ENCODE measurements at places on chromosomes 6 and 20.

DNA sequence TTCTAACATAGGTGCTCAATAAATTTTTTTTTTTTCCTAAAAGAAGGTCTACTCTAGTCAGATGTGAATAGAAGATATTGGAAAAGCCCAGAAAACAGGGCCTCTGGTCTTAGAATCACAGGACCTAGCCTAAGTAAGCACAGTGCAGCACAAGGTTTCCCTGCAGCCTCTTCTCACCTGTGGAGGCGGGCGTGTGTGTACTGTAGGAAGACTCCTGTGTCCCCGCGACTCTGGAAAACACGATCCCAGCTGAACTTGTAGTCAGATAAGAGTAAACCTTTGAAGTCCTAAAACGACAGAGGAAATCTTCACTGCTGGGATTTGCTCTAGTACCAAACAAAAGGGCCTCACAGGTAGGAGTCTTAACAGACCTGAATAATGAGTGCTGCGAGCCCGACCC is 45.7 kb downstream of the SLC35A1 start:
- DNase-seq: no peak

DNA sequence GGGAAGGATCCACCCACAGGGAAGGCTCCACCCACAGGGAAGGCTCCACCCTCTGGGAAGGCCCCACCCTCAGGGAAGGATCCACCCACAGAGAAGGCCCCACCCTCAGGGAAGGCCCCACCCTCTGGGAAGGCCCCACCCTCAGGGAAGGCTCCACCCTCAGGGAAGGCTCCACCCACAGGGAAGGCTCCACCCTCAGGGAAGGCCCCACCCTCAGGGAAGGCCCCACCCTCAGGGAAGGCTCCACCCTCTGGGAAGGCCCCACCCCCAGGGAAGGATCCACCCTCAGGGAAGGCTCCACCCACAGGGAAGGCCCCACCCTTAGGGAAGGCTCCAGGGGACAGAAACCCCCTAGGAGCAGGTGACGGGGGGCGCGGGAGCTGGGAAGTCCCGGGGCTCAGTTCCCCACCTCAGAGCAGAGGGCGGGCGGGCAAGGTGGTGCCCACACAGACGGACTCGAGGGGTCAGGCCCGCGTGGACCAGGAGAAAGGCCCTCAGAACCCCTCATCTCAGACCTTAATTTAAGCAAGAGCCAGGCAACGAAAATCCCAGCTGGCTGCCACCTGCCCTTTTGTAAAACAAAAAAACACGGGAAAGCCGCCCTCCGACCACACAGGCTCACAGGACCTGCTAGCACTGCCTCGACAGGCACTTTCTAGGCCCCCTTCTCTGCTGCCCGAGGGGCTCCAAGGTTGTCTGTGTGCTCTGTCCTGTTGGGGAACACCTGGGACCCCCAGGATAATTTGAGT is 39.7 kb downstream of the KCNQ2 start:
- no peak for DNase-seq

GRCh38 chr6:3333263-3333662 is 74.5 kb downstream of the PSMG4 start:
- DNase-seq: no peak

DNA sequence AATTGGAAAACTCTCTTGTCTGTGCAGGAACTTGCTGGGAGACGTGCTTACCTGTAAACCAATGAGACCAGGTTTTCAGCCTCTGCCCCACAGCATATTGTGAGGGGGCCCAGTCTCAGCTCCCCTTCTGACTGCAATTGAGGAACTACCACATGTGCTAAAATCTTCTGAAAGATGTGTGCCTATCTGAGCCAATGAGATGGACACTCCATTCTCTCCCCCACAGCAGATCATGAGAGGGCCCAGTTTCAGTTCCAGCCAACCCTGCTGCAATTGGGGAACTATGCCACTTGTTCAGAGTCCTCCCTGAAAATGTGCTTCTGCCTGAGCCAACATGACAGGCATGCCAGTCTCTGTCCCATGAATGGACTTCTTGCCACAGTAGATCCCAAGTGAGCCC is 20.9 kb upstream of the PI3 start:
- no peak for DNase-seq

GRCh38 chr20:59920944-59921343 is 12.5 kb downstream of the SYCP2 start:
- DNase-seq: no peak

GRCh38 chr6:104789770-104790190 is 69.9 kb downstream of the HACE1 start:
- no peak for DNase-seq

- DNase-seq: no peak
Observed at GRCh38 chr20:49100972-49101371, 54.9 kb downstream of the CSE1L start.

GRCh38 chr6:31379850-31380249 is 22.9 kb upstream of the HLA-B start:
- no peak for DNase-seq

GRCh38 chr6:37518116-37518515 is 18.4 kb upstream of the CCDC167 start:
- DNase-seq: no peak

GRCh38 chr6:166619912-166620311 is 7.1 kb downstream of the RPS6KA2 start:
- no peak for DNase-seq

- no peak for DNase-seq
Observed at GRCh38 chr20:40575851-40576250, 113.2 kb downstream of the MAFB start.

GRCh38 chr6:144215402-144215931 is 65.2 kb downstream of the STX11 start:
- no peak for DNase-seq

DNA sequence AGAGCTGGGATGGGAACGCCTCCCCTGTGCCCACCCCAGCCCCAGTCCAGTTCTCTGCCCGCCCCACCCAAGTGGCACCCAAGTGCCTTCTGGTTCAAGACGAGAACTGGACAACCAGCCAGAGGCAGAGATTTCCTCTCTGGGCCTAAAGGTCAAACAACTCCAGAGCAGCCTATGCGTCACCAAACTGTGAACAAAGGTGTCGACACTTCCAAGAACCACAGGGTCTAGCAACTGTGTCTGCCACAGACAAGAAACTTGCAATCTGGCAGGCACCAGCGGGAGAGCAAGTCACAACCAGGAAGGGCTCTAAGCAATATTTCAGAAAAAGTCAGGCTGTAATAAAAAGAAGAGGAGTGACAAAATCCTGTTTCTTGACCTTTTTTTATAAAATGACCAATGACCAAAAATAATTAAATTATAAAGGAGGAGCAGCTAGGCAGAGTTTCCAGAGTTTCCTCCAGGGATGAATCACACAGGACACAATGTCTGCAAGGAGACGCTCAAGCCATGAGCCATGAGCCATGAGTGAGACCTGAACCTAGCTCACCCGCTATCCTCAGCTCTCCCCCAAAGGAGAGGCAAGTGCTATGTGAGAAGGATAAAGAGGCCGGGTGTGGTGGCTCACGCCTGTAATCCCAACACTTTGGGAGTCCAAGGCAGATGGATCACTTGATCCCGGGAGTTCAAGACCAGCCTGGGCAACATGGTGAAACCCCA is 11.1 kb downstream of the EDEM2 start:
- no peak for DNase-seq

DNA sequence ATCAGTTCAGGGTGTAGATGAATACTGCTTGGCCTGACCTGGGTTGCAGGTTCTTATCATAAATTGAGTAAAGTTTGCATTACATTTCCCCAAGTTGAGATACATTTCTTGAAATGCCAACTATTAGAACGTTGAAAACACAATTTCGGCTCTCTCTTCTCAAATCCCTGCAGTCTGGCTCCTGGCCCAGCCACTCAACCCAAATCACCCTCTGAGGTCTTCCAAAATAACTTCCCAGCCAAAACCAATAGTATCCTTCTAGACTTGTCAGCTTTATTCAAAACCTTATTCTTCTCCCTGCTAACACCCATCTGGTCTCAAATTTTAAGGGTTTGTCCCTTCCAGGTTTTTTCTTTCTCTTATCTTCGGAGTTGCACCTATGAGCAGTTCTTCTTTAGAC is 263.6 kb downstream of the EYA4 start:
- DNase-seq: no peak

DNA sequence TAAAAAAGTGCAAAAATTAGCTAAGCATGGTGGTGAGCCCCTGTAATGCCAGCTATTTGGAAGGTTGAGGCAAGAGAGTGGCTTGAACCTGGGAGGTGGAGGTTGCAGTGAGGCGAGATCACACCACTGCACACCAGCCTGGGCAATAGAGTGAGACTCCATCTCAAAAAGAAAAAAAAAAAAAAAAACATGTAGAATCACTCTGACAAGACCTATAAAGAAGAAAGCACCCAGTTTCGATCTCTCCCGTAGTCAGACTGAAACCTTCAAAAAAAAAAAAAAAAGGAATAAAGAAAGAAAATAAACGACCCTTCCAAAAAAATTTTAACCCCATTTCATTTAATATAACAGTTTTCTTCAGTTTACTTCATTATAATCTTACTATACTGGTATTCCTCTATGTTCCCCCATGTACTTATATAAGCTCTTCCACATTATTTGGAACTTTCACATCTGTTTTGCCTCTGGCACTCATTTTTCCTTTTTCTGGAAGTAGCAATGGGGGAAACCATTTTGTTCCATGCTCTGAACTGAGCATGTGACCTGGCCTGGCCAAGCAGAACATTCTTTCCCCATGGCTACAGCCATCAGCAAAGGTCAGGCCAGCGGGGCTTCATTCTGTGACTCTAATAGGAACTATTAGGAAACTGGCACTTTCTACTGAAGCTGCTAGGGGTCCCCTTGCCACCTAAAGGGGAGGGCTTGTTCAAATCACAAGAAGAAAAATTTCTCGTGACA is 9.6 kb downstream of the SLC18B1 start:
- DNase-seq: no peak

DNA sequence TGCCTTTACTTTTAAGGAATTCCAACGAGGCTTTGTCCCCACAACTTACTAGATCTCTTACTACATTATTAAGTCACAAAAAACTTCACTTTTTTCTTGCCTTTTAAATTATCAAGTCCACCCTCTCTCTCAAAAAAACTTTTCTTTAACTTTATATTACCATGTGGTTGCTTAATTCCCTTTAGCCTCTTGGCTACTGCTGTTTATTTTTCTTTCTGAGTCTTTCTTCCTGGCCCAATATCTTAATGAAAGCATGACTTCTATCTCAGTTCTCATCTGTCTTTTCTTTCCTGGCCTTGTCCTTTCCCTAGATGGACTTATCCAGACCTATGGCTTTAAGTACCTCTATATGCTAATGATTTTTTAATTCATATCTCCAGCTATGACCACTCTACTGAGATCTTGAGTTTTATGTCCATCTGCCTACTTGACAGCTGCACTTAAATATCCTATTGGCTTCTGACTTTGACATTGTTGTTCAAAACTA is 710.5 kb downstream of the RFPL4B start:
- DNase-seq: no peak

DNA sequence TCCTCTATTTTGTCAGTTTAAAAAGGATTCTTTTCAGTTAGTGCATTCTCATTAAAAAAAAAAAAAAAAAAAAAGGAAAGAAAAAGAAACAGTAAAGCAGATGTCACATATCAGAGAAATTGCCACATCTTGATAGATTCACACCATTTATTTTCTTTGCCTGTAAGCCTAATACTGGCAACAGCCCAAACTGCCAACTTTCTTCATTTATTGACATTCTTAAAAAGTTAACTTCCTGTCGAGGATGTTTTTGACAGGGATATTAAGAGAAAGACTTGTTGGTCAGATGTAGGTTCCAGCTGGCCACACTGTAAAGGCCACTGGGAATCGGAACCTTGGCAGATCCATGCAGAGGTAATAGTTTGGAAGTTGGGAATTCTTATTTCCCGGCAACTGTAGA is 332.6 kb downstream of the NRN1 start:
- no peak for DNase-seq

DNA sequence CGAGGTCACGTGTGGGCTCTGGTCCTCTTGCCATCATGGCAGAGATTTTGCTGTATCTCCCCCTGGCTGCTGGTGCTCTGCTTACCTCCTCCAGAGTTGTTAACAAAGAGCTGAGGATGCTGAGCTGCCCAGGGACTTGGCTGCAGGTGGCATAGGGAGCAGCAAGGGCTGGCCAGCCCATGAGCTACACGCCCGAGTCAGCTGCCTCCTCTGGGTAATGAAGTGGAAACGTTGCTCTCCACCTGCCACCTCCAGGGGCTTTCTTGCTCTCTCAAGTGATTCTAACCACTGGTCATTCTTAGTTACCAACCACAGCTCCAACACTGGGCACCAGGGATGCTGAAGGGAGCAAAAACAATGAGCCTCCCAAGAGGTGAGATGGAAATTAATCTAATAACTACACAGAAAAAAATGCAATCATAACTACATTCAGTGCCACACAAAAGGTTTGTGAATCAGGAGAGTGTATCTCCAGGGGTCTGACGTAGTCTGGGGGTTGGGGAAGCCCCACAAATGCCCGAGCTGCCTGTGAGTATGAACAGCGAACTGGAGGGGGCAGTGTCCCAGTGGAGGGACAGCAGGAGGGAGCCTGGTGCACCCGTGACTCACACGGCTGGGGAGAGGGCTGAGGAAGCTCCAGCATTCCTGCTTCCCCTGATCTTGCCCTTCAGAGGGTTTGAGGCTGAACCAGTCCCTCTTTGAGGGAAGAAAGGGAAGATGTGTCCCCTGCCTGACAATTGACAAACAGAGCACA is 78.7 kb downstream of the CDH26 start:
- DNase-seq: peak; percentile 38

GRCh38 chr6:166104107-166104506 is 63.5 kb downstream of the TBXT start:
- DNase-seq: no peak

DNA sequence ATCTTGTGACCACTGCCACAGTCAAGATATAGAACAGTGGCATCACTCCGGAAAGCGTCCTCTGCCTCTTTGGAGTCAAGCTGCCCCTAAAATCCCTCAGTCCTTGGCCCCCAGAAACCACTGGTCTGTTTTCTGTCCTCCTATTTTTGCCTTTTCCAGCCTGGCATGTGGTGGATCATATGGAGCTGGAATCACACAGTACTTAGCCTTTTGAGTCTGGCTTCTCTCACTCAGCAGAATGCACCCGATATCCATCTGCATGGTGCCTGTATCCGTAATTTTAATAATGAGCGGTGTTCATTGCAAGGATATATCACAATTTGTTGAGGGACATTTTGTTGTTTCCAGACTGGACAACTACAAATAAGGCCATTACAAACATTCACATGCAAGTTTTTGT is 49.0 kb upstream of the STX16 start:
- no peak for DNase-seq

GRCh38 chr6:109945091-109945490 is 33.0 kb upstream of the GPR6 start:
- DNase-seq: no peak

Measured in 8988T (cell line).